Skeletal muscle cell (primary cell): ENCODE measurements at places on chromosomes 2 and 18.
A peak's percentile ranks its signal among the peaks of the same experiment; 100 is the strongest.

DNA sequence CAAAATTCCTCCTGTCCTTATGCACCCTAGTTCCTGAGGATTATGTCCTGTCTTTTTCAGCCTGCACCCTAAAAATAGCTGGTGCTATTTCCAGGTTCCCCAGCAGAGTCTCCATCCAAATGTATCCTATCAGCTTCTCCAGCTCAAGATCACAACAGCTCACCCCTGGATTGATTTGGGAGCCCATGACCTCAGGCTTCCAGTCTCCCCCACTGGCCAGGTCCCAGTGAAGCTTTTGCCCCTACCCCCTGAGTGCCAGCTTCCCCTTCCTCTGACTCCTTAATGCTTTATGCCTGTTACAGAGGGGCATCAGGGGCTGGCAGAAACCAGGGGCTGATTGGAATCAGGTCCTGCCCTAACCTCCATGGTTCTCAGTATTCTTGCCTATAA, 76.9 kb upstream of the DAPL1 start:
- DNase-seq = no peak

DNA sequence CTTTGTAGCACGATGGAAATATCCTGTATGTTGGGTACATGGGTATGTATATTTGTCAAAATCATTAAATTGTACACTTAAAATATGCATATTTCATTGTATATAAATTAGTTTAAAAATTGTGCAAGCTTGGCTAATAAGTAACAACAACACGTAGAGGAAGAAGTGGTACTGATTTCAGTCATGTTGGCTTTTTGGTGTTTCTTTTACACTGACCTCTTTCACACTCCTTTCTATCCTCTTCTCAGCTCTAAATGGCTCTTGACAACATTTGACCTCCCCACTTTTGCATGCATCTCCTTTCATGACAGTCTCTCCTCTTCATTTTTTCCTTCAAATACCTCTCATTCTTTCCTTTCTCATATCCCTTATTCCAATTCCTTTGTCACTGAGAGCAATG, 801.4 kb upstream of the ZEB2 start:
- DNase-seq = no peak

GRCh38 chr2:219959471-219959870, 332.0 kb downstream of the SLC4A3 start:
- DNase-seq = no peak

DNA sequence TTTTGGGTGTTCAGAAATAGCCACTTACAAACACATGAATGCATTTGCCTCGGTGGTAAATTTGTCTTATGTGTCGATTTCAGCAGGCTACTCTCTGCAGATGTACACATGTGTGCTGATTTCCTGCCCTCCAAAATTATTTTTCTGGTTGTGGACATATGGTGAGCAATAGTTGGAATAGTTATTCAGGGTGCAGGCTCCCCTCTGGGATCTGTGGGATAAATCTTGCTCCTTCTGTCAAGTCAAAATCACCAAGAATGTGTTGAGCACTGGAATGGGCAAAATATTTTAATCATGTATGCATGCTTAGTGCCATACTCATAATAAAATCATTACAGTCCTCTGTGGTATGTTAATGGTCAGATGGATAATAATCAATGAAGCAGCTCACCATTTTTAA, 684.5 kb downstream of the BCL11A start:
- DNase-seq = no peak

DNA sequence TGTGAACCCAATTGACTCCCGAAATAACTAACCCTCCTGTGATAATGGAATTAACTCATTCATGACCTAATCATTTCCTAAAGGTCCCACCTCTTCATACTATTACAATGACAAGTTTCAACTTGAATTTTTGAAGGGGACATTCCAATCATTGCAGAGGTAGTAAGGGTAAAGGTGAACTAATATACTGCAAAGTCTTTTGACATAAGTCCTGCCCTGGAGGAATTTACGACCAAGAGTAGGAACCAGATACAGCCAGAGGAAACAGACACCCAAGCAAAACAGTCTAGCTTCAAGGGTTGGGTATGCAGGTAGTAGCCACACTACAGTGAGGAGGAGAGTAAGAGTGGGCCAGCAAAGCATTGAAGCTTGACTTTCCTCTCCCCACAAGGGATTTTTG, 1.2 kb upstream of the SRBD1 start:
- no peak for DNase-seq

GRCh38 chr2:205484764-205485163, 197.5 kb upstream of the NRP2 start:
- no peak for DNase-seq

- DNase-seq = peak; percentile 22
Measured at GRCh38 chr2:241354668-241355658, 1.1 kb upstream of the FARP2 start.

DNA sequence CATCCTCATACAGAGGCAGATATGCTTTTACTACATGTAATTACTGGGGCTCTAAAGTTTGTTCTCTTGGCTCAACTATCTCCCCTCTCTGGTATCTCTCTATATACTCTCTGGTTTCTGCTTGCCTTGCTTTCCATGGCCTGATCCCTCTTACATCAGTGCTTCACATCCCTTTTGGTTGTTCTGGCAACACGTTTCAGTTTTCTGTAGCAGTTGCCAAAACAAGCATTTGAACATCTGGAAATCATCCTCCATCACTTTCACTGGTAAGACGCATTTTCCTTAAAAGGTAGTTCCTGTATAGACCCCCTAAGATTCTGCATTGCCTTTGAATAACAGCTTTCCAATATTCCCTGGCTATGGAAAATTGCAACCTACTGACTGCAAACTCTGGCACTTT, 25.9 kb downstream of the COL5A2 start:
- DNase-seq = peak; percentile 82

GRCh38 chr2:106551417-106552130, 64.4 kb downstream of the CD8B2 start:
- DNase-seq = no peak

DNA sequence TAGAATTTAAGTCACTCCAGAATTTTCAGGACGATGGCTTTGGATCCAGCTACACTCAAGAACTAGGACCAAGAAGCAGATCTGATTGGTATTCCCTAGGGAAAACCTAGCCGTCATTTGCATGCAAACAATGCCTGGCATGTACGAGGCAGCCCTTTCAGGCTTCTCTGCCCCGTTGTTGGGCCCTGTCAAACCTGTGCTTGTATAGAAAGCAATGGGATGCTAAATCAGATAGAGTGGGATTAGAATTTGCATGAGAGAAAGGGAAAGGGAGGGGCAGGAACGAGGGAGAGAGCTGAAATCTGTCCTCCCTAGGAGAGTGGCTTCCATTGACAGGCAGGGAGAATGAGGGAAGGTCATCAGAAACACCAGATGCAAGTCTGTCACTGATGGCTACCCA, 28.6 kb downstream of the ARID5A start:
- DNase-seq = no peak

GRCh38 chr2:127193164-127193966, 26.7 kb downstream of the CYP27C1 start:
- DNase-seq = no peak
